ENCODE measurements at places on chromosomes 7 and 10.

- no peak for DNase-seq
Observed at GRCh38 chr7:14691034-14691433, 211.5 kb downstream of the DGKB start.

- DNase-seq: no peak
Observed at GRCh38 chr7:22876986-22877729, 54.5 kb upstream of the TOMM7 start.

- no peak for DNase-seq
Observed at GRCh38 chr7:5357951-5358350, 65.7 kb downstream of the TNRC18 start.

GRCh38 chr10:110505130-110505770, 7.5 kb downstream of the DUSP5 start:
- DNase-seq: no peak

All from stimulated activated CD8-positive, alpha-beta memory T cell treated with anti-CD3 and anti-CD28 coated beads, Interleukin-4, amount 100 ng/mL, for 1 hour (primary cell).